ENCODE measurements at places on chromosomes 2 and 18. TPM values are rescaled to one million over a fixed set of nuclear protein-coding genes. Genes with fewer than 3 reads are reported as not detected.

Gene HOXD8
- total RNA-seq: not detected

Gene CTDSP1
- 105 TPM for total RNA-seq

Gene RMDN2
- 16.4 TPM for total RNA-seq

Gene FOXI3
- total RNA-seq: not detected

- peak; percentile 19 for DNase-seq
Observed at GRCh38 chr18:78624646-78625279, 354.9 kb upstream of the SALL3 start.

DNA sequence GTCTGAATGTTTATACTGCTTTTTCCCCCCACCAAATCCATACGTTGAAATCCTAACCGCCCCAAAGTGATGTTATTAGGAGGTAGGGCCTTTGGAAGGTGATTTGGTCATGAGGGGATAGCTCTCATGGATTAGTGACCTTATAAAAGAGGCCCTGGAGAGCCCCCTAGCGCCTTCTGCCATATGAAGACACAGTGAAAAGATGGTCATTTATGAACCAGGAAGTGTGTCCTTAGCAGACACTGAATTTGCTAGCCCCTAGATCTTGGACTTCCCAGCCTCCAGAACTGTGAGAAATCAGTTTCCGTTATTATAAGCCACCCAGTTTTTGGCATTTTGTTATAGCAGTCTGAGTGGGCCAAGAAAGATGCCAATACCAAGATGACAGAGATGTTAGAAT is 7.2 kb upstream of the TSN start:
- DNase-seq: no peak

DNA sequence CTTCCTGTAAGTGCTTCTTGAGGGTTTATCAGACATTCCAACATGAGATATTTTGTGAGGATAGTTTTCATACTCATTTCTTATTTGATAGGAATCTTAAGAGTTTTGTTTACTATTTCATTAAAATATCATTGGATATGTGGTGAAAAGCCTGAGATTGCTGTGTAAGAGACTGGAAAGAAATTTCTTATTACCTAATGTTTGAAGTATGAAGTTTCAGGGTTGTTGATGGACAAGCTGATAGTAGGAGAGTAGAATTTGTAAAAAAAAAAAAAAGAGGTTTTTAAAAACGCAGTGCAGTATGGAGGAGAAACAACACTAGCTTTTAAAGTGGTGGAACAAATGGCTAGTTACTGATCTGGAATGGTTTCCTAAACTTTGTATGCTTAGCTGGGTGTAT is 7.7 kb downstream of the EPB41L5 start:
- DNase-seq: no peak

GRCh38 chr2:207154556-207155510 is 10.9 kb downstream of the KLF7 start:
- DNase-seq: no peak

GRCh38 chr2:126645211-126645618 is 10.7 kb upstream of the GYPC start:
- DNase-seq: no peak

DNA sequence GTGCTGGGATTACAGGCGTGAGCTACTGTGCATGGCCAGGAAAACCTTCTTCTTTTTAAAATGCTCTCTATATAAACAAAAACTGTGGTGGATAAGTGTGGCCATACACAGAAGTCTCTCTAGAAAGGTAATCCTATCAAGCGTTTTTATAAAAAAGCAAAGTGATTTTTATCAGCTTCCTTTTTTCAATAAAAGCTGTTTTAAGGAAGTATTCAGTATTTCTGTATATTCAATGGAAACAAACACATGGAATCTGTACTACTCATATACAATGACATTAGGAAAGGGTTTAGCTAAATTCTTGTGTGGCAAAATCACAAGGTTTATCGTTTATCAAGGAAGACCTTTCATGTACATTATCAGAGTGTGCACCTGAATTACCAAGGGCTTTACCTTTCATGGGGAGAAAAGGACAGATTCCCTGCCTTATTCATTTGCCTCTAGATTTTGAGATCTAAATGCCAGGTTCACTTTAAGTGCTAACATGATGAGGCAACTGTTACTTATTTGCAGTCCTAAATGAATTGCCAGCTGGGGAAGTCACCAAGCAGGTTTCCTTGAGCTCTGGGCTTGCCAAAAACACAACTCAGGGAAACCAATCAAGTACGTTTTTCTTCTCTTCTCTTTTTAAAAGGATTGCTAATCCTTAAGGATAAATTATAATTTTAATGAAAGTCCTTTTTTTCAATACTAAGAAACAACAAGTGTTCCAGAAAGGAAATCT is 70.8 kb downstream of the RTN4 start:
- no peak for DNase-seq

Gene SATB2
- 5.8 TPM for total RNA-seq

DNA sequence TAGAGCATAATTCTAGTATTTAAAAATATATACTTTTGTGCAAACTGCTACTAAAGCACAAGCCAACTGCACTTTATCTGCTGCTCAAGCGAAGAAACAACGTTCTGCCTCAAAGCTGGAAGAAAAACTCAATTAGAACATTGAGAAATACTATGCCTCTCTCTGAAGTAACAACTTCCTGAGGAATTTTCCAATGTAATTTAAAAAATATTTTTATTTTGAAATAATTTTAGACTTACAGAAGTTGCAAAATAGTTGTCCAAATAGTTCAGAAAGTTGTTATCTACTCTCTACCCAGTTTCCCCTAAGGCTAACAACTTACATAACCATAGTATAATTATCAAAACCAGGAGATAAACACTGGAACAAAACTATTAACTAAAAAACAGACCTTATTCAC is 12.3 kb upstream of the POLI start:
- DNase-seq: no peak

- DNase-seq: no peak
Observed at GRCh38 chr2:8219631-8220355, 462.1 kb upstream of the ID2 start.

- DNase-seq: no peak
Observed at GRCh38 chr2:142180820-142181533, 50.2 kb upstream of the LRP1B start.

- no peak for DNase-seq
Observed at GRCh38 chr2:226132323-226133215, 667.1 kb downstream of the IRS1 start.

GRCh38 chr2:18369760-18370159 is 190.7 kb downstream of the RDH14 start:
- DNase-seq: no peak

Gene EPC2
- total RNA-seq: 6.9 TPM

Measured in left lobe of liver (tissue), 2 donors.